NCI-H226 (cell line): ENCODE measurements at places on chromosomes 2 and 18.

DNA sequence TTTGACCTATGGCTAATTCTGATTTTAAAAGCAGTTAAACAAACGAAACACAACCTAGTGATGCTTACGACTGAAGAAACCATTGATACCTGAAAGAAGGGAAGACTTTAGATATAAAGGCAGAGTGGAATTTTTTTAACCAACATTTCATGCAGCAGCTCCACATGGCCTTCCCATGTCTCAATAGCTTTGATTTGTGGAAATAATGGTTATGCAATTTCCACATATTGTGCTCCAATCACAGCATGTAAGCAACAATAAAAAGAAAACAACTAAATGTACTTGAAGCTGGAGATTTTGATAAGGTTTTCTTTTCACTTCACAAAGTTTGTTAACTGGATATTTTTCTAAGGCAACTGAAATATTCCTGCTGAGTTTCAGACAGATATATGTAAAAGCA is 82.0 kb upstream of the SLC39A10 start:
- DNase-seq, result no peak

GRCh38 chr2:68659081-68659480 is 15.7 kb downstream of the PROKR1 start:
- DNase-seq, result no peak

- DNase-seq, result no peak
Observed at GRCh38 chr2:121030523-121030922, 254.5 kb downstream of the TFCP2L1 start.

DNA sequence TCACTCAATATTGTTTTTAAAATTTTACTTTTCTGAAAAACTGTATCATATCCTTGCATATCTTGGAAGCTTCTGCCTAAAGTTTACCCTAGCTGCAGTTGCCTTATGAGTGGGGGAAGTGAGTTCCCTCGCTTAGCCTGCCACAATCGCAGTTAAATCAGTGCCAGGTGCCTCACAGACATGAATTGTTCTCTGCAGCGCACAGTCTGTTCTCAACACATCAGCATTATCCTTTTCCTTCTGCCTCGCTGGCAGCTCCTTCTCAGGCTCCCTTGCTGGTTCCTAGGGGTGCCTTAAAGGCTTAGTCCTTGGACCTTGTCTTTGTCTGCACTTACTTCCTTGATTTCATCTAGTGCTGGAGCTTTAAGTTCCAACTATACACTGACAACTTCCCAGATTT is 132.8 kb downstream of the TTC27 start:
- no peak for DNase-seq

GRCh38 chr2:158544998-158545397 is 88.2 kb downstream of the PKP4 start:
- no peak for DNase-seq

- DNase-seq, result no peak
Observed at GRCh38 chr2:36520431-36520830, 77.5 kb downstream of the FEZ2 start.

DNA sequence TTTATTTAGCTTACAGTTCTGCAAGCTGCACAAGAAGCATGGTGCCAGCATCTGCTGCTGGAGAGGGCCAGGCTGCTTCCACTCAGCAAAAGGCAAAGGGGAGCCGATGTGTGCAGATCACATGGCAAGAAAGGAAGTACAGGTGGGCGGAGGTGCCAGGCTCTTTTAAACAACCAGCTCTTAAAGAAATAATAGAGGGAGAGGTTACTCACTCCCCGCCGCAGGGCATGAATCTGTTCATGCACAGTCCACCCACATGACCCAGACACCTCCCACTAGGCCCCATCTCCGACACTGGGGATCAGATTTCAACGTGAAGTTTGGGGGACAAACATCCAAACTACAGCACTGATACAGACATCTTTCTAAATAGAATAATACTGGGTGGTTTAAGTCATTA is 105.8 kb downstream of the MTCL1 start:
- DNase-seq, result no peak

- DNase-seq, result no peak
Observed at GRCh38 chr18:52431683-52432082, 91.7 kb downstream of the DCC start.

DNA sequence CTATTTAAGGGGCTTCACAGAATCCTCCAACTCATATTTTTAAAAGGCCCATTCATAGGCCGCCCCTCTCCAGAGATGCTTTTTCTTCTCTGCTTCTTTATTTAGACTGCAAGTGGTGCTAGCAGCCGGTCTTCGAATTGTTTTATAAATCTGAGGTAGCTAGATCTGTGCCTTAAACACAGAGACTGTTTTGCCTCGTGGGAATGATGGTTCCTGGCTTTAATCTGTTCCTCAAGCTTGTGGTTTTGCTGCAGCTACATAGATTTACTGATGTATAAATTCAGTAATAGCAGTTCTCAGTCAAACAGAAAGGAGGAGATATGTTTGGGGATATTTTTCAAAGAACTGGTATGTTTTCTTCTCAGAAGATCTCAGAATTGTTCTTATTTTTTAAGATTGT is 45.3 kb downstream of the TNFRSF11A start:
- no peak for DNase-seq

DNA sequence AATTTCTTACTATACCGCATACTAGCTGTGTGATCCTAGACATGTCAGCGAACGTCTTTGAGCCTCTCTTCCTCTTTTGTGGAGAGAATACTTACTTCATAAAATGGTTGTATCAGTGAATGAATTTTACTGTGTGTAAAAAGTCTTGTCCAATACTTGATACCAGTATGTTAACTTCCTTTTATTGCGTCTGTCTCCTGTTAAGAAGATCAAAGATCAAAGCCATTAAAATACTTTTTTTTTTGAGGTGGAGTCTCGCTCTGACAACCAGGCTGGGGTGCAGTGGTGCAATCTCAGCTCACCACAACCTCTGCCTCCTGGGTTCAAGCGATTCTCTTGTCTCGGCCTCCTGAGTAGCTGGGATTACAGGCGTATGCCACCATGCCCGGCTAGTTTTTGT is 33.2 kb downstream of the ERLEC1 start:
- DNase-seq, result no peak

DNA sequence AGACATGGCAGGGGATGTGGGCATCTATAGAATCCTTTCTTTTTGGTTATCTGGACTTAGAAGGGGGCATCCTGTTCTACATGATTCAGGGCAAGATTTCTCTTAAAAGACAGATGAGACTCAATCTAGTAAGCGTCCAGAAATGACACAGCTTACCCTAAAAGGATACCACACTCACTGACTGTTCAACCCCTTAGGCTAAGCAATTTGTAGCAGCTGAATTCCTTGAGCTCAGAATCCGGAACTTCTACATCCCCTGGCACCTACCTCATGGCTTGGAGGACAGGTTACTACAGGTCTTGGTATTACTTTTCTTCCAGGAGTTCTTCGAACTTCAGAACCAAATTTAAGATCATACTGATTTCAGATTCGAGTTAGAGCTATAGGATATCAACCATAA is 138.4 kb downstream of the LAMA3 start:
- no peak for DNase-seq

DNA sequence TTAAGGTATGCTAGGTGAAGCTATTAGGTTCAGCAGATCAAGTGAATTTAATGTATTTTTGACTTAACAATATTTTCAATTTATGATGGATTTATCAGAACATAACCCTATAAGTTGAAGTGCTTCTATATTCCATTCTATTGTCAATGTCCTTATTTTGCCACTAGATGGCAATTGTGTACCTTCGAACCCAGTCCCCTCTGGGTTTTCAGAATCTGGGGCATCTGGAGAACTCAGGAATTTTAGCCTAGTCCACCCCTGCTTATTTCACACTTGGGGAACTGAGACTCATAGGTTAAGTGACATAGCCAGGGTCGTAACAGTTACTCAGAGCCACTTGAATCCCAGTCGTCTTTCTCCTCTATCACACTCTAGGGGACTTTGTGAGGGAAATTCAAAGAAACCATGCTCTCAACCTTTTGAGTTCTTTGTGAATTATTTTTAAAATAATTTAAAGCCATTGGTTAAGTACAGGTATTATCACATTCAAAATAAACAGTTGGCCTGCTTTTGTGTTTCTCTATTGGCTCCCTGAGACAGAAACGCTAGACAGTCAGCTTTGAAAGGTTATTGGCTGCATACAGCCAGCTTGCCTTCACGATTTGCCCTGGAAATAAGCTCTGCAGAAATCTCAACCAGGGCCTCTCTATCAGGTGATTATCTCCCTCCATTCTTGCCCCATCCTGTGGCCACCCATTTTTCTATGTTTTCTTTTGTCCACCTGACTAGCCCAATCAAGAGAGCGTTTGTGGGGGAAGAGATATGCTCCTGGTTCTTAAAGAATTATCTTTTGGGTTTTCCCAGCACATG is 145.0 kb downstream of the TTC27 start:
- peak; percentile 14 for DNase-seq

DNA sequence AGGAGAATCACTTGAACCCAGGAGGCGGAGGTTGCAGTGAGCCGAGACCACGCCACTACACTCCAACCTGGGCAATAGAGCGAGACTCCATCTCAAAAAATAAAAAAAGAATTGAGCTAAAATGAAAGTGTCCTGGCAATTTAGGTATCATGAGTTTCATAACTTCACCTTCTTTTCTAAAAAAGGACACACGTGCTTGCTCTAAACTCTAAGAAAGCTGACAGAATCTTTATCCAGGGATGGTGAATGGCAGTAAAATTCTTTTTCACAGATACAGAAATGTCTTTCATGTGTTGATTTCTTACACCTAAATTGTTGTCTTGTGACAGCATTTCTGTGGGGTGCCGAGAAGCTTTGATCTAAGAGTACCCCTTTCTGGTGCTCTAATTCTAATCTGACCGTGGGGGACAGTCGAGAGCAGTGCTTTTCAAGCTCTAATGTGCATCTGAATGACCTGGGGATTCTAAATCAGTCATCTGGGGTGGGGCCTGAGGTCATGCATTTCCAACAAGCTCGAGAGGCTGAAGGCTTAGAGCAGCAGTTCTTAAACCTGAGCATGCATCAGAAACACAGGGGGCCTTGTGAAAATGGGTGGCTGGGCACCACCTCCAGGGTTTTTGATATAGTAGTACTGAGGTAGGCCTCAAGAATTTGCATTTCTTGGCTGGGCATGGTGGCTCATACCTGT is 42.1 kb upstream of the REL start:
- no peak for DNase-seq

DNA sequence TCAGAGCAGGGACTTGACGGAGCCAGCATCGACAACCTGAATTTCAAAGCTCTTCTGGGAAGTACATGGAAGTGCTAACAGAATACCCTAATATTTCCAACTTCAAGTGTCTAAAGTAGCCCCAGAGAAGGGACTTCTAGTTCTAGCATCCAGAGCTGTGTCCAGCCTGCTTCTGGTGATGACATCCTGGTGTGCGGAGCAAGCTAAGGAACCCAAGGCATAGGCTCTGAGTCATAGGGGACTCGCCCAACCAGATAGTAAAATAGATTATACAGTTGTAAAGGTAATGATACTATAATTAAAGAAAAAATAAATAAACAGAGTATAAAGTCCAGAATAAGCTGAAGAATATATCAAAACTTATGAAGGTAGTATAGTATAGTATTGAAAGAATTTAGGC is 108.1 kb upstream of the SERPINE2 start:
- no peak for DNase-seq

DNA sequence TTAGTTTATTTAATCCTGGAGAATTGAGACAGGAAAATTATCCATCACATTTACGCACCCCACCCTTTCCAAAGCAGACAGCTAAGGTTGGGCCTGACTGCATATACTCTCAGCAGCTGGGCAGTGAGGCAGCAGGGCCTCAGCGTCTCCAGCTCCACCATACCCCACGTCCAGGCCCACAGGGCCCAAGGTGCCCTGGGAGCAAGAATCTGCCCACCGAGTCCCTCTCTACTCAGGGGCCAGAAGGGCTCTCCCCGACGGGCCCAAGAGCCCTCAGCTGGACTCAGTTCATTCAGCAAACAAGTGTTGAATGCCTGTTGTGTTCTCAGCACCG is 126.3 kb downstream of the SEPTIN10 start:
- no peak for DNase-seq

DNA sequence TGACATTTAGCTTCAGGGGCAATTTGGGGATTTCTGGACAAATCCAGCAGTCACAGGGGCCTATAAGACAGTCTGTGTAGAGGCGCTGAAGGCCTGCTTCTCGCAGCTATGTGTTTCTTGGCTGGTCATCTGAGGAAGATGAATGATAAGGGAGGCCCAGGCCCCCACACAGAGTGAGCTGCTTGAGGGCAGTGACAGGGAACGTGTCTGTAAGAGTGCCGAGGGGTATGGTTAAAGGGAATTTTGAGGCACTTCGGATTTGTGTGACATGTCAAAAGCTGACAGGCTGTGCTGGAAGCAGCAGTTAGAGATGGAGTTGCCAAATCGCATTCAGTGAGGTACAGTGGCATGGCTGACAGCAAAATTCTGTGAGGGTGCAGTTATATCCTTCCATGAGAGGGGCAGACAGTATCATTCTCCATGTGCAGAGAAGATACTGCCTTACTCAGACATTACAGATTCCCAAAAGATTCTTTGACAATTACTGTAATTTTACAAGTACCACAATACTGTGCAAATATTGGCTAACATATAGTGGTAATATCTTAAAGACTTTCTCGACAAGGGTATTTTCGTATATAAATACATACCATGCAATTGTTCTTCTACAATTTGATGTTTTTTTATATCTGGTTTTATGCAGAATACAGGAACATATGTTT is 74.0 kb downstream of the CERS6 start:
- DNase-seq, result no peak

DNA sequence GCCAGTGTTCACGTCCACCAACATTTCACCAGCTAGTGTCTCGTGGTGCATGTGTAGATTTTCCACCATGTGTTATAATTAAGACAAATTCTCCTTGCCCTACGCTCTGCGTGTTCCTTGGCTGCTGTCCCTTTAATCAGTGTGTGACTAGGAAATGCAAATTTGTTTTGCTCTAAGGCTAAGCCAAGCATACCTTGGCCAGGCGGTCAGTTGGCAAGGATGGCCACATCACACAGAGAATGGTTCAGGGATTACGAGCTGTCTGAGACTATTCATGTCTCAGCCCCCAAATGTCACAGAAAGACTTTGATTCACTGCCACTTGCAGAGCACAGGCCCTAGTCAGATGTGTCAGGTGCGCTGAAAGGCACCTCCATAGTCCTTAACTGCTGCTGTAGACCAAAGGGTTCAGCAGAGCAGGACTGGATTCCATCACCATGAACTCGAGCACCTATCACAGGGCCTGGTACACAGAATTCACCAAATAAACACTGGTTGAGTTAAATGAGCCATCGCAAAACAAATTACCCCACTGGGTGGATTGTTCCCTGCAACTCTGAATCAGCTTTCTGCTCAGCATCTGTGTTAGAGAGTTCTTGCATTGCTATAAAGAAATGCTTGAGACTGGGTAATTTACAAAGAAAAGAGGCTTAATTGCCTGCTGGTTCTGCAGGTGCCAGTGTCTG is 128.4 kb downstream of the CABLES1 start:
- no peak for DNase-seq

- DNase-seq, result peak; percentile 72
Observed at GRCh38 chr2:26355038-26355995, 8.7 kb upstream of the ADGRF3 start.

- no peak for DNase-seq
Observed at GRCh38 chr2:224333726-224334482, 68.0 kb downstream of the FAM124B start.

- DNase-seq, result no peak
Observed at GRCh38 chr2:43513796-43514195, 82.0 kb downstream of the THADA start.
